ENCODE measurements at places on chromosomes 13 and 19.
A peak's percentile ranks its signal among the peaks of the same experiment; 100 is the strongest.

GRCh38 chr13:49610176-49610575, 18.1 kb upstream of the ARL11 start:
- DNase-seq = no peak

DNA sequence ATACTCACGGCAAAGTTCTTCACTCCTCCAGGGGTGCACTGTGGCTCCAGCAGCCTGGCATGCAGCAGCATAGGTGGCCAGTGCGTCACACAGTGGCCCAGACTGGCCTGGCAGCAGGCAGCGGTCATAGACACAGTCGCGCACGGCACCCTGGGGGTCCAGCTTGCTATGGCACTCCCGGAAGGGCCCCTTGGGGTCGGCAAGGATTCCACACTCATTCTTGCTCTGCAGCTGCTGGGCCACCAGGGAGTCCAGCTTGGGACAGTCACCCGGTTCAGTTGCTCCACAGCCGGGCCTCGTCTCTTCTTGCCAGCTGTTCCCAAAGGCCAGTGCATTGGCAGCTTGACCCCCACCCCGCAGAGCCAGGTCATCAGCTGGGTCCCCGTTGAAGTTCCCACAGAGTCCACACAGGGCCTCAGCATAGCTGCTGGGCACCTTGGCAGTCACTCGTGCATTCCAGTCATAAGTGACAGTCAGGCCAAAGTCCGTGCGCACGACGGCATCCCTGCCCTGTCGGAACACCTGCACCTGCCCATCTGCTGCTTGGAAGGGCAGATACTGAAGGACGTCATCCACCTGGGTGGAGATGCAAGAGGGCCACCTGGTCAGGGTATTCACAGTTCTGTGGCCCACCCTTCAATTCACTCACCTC, 20.6 kb downstream of the FCGBP start:
- no peak for DNase-seq

GRCh38 chr13:89496478-89496877, 1825.3 kb downstream of the SLITRK5 start:
- no peak for DNase-seq

- no peak for DNase-seq
Measured at GRCh38 chr13:77009011-77009410, 17.1 kb downstream of the CLN5 start.

GRCh38 chr13:71252184-71252704, 614.8 kb downstream of the DACH1 start:
- no peak for DNase-seq

DNA sequence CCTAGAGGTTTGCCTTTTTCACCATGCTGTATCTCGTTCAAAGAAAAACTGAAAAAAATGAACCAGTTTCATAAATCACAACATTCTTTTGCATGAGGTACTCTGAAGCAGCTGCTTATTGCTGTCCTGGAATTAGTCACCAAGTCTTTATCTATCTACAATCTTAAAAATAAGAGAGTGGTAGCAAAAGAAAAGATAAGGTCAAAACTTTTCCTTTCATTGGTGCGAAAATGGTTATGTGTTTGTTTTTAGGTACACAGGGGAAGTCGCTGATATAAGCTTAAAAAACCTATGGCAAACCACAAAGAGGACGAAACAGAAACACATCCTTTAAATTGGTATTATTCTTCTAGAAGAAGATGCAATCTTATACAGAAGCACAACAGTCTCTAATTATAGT, 20.7 kb downstream of the OBI1 start:
- DNase-seq = no peak

- peak; percentile 1 for DNase-seq
Measured at GRCh38 chr13:24459234-24459633, 53.3 kb downstream of the PARP4 start.

GRCh38 chr19:37896180-37896579, 10.2 kb downstream of the WDR87 start:
- no peak for DNase-seq
